ENCODE measurements at places on chromosomes 13 and 19.

- no peak for DNase-seq
These were observed 3.4 kb downstream of the SF3A2 start for GRCh38 chr19:2239771-2240770.

DNA sequence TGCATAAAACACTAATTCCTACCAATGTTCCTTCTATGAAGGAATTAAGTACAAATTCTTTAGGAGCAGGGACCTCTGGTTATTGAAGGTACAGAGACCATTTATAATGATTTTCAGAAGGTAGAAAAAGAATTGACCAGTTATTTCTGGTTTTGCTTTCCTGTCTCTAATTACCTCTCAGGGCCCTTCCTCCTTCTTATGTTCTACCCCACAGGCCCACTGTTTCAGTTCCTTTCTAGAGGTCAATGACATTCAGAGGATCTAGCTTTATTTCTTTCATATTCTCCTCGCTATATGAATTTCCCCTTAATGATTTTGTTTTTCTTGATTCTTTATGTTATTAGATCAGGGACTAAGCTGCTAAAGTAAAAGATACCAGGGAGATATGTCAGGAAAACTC is 345.0 kb upstream of the SPRY2 start:
- DNase-seq: no peak

DNA sequence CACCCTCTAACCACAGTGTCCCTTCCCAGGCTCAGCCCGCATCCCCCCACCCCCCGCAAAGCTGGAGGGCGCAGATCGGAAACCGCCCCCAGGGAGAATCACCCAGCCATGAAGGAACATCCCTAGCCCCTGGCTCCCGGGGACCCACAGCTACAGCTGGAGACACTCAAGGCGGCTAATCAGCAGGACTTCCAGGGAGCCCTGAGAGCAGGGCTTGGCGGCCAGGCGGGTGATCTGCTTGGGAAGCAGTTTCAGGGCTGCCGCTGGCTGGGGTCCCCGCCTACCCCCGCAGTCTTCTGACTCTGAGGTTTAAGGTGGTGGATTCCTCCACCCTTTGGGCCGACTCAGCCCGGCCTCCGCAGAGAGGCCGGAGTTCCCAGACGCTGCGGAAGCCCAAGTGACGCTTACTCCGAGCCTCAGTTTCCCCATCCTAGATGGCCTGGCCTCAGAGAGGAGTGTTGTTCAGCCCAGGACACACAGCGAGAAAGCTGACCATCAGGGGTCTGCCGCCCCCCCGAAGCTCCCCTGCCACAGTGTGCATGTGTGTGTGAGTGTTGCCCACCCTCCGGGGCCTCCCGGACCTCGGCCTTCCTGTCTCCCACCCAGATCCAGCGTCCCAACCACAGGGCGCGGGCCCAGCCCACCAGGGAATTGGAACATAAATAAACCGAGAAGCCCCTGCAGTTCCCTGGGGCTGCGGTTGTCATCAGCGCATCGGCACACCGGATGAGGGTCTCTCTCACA is 9.8 kb downstream of the FUT6 start:
- no peak for DNase-seq

DNA sequence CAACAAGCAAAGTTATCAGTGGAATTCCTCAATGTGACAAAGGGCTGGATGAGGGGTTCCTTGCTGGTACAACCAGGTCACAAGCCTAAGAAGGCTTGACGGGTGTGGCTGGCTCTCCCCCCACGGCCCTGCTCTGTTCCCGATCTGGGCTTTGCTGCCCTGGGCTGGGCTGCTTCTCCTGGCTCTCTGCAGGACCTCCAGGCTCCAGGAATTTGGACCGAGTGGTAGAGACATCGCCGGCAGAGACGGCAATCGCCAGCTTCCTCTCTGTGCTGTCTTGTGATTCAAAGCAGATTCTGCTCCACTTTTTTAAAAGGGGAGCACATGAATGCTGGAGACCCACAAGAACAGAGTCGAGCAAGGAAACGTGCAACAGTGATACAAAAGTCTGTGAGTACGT is at the start of gene SERPINE3:
Gene SERPINE3 (plus strand): TSS at position 338 of the 400 bp plus-strand sequence. CDS start 1,401 bp downstream, outside the sequence.
- no peak for DNase-seq

DNA sequence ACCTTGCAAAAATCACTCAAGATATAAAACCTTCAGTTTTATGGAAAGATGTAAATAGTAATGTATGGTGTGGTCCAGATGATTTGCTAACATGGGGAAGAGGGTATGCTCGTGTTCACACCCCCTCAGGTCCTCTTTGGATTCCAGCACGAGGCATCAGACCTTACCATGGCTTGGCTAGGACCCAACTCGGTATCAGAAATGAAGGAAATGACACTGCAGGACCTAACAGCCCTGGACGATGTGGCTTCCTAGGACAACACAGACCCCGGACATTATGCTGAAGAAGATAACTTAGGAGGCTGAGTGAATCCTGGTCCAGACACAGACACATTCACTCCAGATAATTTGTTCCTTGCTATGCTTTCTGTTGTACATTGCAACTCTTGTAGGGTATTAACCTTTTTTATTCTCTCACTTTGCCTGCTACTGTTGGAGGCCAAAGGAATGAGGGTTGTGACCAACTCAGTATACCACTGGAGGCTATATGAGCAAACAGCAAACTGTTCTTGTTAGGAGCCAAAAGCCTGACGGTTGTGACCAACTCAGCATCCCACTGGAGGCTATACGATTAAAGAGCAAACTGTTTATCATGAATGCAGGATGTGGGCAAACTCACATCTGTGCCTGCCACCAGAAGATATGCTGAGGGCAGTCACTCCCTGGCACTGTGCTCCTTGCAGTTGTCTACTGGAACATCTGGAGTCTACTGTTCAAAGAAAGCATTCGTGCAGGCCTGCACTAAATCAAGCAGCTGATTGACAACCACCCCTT is 121.7 kb downstream of the ZNF429 start:
- no peak for DNase-seq

DNA sequence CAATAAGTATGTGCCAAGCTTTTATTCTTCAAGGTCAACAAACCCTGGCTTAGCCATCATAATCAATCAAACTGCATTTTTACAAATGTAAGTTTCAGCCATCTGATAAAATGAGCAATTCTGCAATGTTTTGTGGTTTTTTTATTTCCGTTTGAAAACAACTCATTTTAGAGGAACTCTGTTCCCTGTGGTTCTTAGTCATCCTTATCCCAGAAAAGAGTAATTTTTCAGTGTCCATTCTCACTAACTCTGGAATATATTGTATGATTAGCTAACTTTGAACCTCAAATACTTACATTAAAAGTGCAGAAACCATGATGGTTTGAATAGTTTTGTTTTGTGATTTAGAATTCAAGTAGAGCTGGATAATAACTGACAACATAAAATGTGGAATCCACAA is 87.6 kb downstream of the IRS2 start:
- DNase-seq: no peak

DNA sequence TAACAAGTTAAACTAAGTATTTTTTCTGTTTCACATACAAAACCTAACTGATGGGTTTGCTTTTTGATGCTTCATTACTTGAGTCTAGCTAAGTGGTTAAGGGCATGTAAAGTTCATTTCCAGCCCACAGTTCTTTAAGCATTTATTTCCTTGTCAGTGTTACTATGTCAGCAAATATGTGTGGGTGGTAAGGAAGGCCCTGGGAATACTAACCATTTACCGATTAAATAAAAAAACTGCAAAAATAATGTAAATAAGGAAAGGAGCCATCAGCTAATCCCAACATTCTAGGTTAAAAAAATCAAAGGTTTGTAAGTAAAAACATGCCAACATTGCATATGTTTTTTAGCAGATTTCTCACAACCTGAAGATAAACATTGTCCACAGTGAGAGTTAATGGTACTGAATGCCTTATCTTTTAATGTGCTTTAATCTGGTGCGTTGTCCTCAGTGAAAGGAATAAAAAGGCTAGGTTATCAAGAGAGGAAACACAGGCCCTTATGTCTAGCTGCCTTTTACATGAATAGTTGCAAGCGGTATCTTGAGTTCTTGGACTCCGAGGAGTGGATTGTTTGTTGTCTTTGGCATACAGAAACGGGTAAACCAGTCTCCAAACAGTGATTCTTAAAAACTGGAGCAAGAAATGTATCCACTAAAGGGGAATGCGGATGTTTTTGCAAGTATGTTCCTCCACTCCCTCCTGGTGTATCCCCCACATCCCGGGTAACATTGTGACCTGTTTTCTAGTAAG is 949.6 kb upstream of the SLC10A2 start:
- no peak for DNase-seq

- DNase-seq: no peak
These were observed 4.5 kb downstream of the MAMSTR start for GRCh38 chr19:48714759-48715675.

GRCh38 chr19:4649392-4650047 is 10.2 kb downstream of the TNFAIP8L1 start:
- no peak for DNase-seq

- no peak for DNase-seq
These were observed 46.3 kb downstream of the URI1 start for GRCh38 chr19:29988351-29988750.

- no peak for DNase-seq
These were observed 376.1 kb downstream of the DLEU7 start for GRCh38 chr13:50467156-50468110.

DNA sequence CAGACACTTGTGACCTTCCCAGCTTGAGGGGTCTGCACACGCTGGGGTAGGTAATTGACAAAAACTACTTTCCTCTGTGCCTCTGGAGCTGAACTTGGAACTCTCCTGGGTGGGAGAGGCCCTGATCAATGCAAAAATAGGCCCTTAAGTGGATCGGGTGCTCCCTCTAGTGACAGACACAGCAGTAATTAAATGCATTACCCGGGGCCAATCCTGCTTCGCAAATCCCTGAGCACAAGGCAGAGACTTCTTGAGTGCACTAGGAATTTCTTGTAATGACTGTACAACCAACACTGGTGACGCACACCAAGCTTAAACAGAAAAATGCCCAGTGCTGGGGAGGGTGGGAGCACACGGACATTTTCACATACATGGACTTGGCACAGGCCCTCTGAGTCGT is 10.6 kb upstream of the UBE2S start:
- peak; percentile 63 for DNase-seq

DNA sequence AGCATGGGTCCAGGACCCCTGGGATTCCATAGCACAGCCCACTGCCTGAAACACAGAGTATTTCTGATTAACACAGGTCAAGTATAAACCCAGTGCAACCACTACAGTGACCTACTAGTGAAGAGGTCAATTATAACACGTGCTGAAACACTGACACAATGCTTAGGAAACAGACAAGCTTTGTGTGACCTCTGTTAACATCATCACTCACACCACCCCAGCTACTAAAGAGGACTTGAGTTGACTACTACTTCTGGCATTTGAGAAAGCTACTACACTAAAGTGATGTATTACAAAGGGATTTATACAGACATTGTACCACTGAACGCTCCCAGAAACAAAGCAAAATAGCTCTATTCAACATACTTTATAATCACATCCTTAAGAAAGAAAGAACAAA is 1935.9 kb upstream of the PCDH20 start:
- DNase-seq: no peak

DNA sequence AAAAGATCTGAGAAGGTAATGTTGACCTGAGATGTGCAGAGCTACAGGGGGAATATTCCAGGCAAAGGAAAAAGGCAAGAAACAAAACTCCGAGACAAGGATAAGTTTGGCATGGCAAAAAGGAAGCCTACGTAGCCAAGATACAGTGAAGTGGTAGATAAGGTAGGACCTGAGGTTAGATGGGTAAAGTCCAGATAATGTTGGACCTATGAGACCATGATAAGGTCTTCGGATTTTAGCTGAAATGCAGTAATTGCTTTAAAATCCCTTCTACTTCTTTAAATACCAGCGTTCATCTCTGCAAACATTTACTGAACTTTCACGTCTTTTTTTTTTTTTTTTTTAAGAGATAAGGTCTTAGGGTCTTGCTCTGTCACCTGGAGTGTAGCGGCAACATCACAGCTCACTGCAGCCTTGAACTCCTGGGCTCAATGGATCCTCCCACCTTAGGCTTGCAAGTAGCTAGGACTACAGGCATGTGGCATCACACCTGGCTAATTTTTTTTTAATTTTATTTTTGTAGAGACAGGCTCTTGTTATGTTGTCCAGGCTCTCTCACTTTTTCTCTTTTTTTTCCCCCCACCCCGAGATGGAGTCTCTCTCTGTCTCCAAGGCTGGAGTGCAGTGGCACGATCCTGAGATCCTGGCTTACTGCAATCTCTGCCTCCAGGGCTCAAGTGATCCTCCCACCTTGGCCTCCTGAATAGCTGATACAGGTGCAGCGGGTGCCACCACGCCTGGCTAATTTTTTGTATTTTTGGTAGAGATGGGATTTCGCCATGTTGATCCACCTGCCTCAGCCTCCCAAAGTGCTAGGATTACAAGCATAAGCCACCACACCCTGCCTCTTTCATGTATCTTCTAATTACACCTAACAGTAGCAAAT is 4.2 kb upstream of the WBP4 start:
- DNase-seq: no peak
